Adrenal gland (tissue), 19 donors: ENCODE measurements at places on chromosomes 6 and 20.

DNA sequence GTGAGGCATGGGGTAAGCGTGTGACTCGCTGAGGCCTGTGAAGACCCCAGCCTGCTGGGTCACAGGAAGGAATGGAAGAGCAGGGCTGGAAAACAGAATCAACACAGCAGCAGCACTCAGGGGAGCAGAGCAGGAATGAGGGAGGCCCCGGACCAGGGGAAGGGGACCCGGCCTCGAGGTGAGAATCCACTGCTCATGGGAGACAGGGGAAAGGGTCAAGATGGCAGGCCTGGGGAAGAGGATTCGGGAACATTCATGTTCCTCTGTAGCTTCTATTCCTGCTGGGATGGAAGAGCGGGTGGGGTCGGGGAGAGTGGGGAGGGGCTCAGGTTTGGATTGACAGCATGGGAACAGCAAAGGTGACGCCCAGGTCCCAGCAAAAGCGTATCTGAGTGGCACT lies 59.4 kb downstream of the NPEPL1 start:
- no peak for DNase-seq

DNA sequence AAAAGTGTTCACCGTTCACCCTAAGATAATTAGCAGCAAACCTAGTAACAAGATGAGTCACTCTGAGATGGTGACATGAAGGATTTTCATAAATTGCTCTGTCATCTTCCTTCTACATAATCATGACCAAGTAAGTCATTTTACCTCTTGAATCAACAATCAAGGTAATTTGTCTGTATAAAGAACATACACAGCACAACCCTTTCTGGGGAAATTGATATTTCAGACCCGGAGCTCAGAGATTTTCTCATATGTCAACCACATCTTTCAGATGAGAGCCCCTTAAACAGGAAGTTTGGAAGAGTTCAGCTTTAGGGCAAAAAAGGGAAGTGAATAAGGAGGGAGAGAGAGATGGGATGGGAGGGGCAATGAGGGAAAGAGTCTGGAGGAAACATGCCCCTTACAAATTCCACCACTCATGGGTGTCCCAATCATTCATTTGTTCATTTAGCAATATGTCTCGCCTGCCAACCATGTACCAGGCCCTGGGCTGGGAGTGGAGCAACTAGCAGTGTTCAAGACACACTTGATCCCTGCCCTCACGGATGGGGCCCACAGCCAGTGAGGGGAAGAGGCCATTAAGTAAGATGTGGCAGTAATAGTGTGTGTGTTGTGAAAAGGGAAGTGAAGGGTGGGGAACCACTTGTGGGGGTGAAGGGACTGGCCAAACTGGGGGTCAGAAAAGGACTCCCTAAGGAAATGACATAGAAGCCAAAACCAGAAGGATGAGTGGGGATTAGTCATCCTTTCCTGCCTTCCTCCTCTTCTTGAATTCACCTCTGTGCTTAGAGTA lies 190.9 kb downstream of the MAFB start:
- peak; percentile 74 for DNase-seq

DNA sequence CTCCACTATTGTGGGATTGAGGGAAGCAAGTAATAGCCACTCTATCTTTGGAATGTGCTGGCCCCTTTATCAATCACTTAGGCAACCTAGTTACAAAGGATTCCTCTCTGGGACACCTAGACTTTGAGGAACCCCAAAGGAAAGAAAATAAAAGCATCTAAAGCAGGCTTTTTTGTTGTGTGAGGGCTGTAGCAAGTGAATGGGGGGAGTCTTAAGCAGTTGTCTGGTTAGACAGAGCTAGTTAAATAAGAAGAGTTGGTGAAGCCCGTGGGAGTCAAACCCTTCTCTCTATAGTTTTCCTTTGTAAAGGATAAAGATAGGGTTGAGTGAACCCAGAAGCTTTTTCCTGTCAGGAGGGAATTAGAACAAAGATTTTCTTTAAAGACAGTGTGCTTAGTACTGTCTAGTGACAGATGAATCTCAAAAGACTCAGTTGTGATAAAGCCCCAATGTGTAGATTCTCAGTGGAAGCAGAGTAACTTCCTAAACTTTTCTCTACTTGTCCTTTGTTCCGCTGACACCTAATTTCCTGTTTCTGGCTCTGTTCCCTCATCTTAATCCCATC lies 63.3 kb downstream of the HDGFL1 start:
- no peak for DNase-seq

GRCh38 chr6:167435209-167435728 lies 110.4 kb downstream of the TTLL2 start:
- no peak for DNase-seq

- DNase-seq = no peak
Measured at GRCh38 chr6:63676412-63677114, 41.0 kb downstream of the PHF3 start.

DNA sequence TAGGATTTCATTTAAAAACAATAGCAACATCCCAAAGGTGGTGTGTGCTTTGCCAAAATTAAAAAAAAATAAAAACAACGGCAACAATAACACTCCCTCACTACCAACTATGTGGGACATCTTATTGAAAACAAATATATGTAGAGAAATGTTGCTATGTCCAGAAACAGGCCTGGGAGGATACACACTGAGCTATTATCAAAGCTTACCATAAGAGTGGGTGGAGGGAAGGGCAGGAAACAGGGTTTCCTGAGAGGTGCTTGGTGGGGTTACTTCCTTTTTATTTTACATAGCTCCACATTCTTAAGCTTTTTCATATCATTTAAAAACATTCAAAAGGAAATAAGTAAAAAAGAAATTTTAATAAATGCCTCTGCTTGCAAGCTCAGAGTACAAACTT lies 150.0 kb upstream of the RIPOR2 start:
- no peak for DNase-seq

DNA sequence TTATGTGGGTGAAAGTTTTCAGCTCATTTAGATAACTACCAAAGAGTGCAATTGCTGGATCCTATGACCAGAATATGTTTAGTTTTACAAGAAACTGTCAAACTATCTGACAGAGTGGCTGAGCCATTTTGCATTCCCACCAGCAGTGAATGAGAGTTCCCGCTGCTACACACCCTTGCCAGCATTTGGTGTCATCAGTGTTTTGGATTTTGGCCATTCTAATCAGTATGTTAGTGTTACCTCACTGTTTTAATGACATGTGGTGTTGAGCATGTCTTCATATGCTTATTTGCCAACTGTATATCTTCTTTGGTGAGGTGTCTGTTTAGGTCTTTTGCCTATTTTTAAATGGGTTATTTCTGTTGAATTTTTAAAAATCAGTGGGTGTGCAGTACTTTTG lies 120.9 kb downstream of the CFAP61 start:
- DNase-seq = no peak

DNA sequence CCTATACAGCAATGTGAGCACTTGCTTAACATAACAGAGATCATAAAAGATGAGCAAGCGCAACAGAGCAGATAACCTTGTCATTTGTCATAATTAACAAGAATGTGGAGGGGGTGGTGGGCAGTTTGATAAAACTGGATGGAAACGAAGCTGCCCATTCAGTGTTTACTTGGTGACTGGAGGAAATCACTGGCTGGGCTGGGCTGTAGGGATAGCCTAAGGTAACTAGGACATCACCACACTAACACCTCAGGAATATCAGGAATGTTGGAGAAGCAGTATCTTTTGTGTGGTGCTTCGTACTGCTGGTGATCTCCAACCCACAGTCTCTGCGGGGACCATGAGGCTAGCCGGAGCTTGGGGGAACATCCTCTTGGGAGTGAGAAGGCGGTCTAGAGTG lies 218.4 kb downstream of the HIVEP2 start:
- no peak for DNase-seq

DNA sequence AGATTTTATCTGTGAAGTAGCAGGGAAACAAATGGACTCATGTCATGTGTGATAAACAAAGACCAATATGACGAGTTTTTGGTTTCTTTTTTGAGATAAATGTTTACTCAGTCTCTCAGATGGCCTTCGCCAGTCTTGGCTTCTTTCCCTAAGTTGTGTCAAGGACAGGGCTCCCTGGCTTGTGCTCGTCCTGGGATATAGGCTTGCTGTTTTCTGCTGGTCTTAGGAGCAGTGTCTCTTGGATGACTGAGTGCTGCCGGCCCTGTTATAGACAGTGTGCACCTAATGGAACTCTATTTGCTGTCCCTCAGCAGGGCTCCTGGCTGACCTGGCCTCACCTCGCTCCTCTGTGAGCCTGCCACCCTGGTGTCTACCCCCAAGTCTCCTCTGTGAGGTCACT lies 324.1 kb upstream of the SYNCRIP start:
- peak; percentile 87 for DNase-seq

- DNase-seq = no peak
Measured at GRCh38 chr6:136706430-136706829, 85.8 kb downstream of the MAP3K5 start.

- DNase-seq = no peak
Measured at GRCh38 chr6:47195011-47195650, 114.6 kb downstream of the TNFRSF21 start.

GRCh38 chr20:50297498-50298376 lies 107.1 kb downstream of the CEBPB start:
- no peak for DNase-seq

DNA sequence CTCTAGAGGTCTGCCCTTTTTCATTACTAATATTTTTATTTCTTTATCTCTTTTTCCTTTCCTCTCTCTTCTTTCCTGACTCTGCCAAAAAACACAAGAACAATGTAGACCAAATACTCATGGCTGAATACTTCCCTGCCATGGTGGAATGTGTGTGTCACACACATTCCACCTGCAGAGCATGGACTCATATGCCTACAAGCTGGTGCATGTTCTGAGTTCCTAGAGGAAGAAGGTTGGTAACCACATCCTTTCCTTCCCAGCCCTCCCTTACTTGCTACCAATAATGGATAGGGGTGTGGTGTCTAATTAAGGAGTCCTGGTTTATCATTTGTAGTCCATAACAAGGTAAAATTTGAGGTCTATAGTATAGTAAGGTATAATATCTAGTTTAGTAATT lies 15.2 kb upstream of the CST9L start:
- DNase-seq = no peak

DNA sequence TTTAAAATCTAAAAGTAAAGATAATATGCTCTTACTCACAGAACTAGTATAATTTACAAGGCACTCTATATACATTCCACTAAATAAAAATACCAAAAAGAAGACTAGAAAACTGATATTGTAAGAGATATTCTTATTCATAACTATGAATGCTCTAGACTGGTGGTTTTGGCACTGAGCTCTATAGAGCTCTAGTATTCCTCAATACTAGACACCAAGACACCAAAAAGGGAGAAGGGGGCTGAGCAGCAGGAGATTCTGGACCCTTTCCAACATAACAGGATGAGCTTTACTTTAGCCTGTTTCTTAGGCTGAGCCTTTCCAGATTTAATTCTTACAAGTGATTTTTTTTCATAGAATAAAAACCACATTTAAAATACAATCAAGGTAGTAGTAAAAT lies 173.6 kb downstream of the COL21A1 start:
- DNase-seq = no peak

DNA sequence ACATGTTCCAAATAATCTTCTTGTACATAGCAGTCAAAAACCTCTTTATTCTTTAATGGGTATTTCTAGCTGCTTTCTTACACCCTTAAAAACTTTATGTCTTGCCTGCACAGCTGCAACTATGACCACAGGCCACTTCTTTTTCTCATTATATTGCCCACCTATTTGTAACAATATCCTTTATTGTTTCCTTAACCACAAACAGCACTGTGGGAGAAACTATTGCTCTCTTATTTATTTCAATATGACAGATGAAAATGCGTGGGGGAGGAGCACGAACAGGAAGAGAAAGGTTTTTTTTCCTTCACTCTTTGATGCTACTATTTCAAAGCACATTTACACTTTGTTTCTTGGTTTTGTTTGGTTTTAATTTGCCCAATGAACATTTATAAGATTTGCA lies 253.5 kb downstream of the GJA1 start:
- no peak for DNase-seq
